DMS 273 treated with DMSO at 0.1 percent for 48 hours (cell line): ENCODE measurements at places on chromosomes 11 and 22.
A peak's percentile ranks its signal among the peaks of the same experiment; 100 is the strongest.

GRCh38 chr11:129435499-129436245, 60.0 kb downstream of the BARX2 start:
- no peak for DNase-seq

DNA sequence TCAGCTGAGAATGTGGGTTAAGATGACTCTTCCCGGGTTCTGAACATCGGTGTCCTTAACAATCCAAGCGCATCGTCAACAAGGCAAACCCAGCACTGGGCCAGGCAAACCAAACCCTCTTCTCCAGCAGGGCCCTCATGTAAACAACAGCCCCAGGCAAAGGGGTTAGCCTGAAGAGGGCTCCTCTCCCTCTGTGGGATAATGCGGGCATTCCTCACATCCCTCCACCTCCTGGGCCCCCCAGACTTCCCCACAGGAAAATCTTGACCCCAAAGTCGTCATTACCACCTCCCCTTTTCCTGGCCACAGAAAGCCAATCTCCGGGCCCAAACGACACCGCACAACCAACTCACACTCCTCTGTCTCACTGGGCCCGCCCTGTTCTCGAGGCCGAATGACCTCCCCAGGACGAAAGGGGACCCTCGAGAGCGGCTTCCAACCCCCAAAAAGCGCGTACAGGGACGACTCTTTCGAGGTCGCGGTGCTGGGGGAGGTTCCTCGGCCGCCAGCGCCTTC, 566 bp downstream of the DDB1 start:
- no peak for DNase-seq

GRCh38 chr11:111408789-111409727, 30.0 kb upstream of the POU2AF1 start:
- no peak for DNase-seq

GRCh38 chr11:8219257-8220021, 44.2 kb downstream of the LMO1 start:
- peak; percentile 15 for DNase-seq

GRCh38 chr11:83401506-83402225, 115.5 kb upstream of the CCDC90B start:
- no peak for DNase-seq

GRCh38 chr11:131823772-131824171, 453.4 kb downstream of the NTM start:
- DNase-seq, result no peak

DNA sequence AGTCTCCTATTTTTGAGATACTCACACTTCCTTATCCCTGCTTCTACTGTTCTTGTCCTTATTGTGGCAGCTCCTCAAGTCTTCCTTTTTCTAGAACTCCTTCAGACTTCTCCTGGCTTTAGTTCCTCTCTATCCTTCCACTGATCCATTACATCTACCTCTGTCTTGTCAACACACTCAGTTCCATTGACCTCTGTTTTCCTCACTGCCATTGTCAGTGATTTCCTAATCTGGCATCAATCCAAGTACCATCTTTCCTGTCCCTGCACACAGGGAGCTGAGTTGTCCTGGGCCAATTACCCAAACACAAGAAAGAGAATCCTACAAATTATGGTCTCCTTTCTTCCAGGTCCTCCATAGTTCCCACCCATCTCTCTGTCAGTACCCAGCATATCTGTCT, 27.9 kb upstream of the RIC3 start:
- no peak for DNase-seq

- no peak for DNase-seq
Measured at GRCh38 chr11:93017821-93018690, 48.6 kb downstream of the MTNR1B start.

DNA sequence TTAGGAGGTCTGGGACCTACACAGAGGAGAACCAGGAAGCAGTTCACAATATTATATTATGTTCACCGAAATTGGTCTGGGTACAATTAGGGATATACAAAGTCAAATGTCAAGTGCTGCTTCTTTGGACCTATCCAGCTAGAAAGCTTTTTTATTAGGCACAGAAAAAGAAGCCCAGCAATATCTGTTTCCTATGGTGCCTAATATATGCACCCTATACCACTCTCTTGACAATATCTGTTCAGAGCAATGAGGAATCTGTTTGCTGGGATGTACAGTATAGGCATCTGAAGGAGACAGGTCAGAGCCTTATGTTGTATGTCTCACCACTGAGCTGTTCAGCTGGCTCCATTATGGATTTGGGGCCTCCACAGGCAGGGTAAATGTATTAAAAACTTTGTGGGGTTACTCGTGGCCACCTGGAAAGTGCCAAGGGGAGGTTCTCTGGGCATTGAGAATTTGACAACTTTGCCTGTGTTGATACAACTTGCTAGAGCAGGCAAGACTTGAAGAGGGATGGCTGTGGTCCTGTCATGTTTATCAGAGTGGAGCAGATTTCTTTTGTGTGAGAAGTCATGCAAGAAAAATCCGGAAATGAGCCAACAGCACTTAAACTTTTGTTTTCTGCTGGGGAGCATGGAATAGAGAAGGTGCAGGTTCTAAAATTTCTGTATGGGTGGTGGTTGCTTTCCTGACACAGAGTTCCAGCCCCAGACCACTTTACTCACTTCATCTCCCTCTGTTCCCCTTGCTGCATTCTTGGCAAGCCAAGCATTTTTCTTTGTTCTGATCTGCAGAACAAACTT, 10.1 kb downstream of the STIM1 start:
- no peak for DNase-seq

DNA sequence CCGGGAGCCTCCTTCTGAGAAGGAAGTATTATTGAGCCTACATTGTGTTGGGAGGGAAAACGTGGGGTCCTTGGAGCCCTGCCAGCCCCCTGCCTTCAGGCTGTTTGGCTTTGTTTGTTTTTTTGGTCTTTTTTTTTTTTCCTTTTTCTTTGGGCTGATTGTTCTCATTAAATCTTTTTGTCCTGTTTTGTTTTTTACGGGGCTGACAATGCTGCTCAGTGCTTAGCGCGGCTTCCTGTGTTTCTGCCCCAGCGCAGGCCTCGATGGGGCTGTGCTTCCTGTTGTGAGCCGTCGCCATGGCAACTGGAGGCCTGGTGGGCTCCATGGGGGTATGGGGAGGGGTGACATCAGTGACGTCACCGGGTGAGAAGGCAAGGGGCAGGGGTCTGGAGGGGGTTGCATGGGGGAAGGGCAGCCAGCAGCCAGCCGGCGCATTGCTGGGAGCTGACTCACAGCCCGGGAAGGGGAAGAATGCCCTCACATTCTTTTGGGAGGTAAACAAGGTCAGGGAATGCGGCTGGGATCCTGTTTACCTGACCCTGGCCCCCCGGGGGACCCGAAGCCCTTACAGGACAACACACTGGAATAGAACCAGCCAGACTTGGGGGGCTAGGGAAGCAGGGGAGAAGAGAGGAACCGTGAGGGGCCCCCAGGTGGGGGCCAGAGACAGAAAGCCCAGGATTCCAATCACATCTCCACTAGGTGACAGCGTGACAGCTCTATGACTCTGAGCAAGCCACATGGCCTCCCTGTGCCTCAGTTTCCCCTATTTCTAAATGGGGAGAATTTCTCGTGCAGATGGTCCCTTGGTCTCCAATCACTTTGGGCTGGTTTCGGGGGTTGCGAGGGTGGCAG, 22.2 kb upstream of the CBX7 start:
- no peak for DNase-seq

- no peak for DNase-seq
Measured at GRCh38 chr22:45318558-45319323, 9.0 kb downstream of the FAM118A start.

- DNase-seq, result no peak
Measured at GRCh38 chr22:39175353-39176142, 23.1 kb upstream of the CBX7 start.

- DNase-seq, result no peak
Measured at GRCh38 chr11:92790366-92790765, 179.1 kb upstream of the MTNR1B start.

DNA sequence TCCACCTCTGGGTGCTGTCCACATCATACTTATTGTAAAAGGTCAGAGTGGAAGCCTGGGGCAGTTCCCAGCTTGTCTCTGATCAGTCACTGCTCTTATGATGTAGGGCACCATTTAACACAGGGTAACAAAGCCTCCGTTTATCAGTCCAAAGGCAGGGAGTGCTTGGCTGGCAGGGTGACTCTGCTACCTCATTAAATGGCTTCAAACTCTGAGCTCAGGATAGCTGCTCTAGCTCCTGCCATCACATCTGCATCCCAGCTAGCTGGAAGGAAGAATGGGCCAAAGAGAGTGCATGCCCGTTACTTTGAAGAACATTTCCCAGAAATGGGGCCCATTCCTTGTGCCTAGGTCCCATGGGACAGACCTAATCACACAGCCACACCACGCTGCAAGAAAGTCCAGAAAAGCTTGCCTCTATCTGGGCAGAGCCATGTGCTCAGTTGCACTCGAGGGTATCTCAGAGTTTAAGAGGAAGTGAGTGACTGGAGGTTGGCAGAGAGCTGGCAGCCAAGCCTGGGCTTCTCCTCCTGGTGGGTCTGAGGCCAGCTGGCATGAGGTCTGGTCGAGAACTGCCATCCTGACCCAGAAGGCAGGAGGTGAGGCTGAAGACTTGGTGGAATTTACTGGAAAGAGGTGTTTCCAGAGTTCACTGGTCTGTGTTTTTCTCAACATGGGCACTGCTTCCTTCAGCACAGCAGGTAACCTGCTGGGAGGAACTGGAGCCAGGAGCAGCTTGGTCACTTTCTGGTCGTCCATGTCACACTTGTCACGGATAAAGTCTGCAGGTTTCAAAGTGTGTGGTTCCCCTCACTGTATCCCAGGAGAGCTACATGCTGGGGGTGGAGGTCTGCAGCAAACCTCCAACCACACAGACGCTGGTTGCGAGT, 935.7 kb downstream of the BRD1 start:
- DNase-seq, result no peak

GRCh38 chr11:112292785-112293407, 32.2 kb upstream of the PLET1 start:
- DNase-seq, result no peak

GRCh38 chr22:21636629-21637218, 4.2 kb downstream of the CCDC116 start:
- DNase-seq, result no peak

DNA sequence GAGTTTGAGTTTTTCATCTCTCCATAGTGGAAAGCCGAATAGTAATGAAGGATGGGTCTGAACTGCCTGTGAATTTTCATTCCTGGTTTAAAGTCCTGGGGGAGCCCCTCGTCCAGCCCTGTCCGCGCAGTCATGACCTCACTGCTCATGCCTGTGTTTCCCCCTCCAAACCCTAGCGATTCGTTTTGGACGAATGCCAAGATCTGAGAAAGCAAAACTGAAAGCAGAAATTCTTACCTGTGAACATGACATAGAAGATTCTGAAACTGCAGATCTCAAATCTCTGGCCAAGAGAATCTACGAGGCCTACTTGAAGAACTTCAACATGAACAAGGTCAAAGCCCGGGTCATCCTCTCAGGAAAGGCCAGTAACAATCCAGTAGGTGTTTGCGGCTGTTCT, 30.5 kb downstream of the CDPF1 start:
- DNase-seq, result no peak

DNA sequence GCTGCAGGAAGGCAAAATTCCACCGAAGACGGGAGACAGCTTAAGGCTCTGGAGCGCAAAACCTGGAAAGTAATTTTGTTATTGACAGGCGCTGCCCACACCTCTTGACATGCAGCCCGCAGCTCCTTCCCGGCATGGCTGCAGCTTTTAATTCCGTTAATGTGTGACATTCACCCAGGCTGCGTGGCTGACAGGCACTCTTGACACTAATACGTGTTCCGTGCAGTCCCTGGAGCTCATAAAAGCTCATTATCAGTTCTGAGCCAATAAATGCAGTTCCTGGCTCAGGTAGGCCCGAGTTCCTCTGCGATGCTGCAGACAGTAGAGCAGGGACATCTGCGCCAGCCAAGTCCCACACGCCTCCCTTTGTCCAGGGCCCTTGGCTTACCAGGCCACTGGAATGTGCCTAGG, 34.8 kb downstream of the TSPAN18 start:
- DNase-seq, result no peak

DNA sequence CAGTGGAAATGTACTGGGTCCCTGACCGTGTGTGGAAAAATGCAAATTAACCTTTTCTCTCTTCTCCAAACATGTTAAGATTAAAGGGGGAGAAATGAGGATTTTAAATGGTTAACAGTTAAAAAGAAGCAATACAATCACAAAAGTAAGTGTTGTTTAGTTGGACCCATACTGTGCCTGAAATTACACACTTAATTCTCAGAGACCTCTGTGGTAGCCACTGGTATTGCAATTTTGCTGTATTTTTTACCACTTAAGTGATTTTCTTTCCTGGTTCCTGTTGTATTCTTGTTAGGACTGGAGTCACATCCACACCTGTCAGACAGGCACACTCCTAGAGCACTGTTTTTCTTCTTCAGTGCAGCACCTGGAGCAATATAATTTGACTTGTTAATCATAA, 179.6 kb upstream of the PDGFD start:
- DNase-seq, result no peak

- DNase-seq, result no peak
Measured at GRCh38 chr22:30882184-30882717, 86.3 kb downstream of the MORC2 start.

DNA sequence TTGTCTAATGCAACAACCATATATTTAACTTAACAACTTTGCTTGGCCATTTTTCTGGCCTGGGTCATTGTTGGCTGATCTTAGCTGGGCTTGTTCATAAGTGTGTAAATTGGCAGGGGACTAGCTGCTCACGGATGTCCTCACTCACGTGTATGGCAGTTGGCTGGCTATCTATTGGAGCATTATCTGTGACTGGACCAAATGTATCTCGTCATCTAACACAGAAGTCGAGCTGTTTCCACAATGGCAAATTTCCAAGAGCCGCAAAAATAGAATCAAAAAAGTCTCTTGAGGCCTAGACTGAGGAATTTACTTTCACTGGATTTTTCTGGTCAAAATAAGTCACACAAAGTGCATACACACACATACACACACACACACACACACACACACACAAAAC, 893.3 kb downstream of the FAM181B start:
- no peak for DNase-seq

- DNase-seq, result no peak
Measured at GRCh38 chr11:9146477-9146876, 55.1 kb upstream of the SCUBE2 start.

GRCh38 chr11:118953265-118953664, 2.8 kb upstream of the UPK2 start:
- DNase-seq, result peak; percentile 11

DNA sequence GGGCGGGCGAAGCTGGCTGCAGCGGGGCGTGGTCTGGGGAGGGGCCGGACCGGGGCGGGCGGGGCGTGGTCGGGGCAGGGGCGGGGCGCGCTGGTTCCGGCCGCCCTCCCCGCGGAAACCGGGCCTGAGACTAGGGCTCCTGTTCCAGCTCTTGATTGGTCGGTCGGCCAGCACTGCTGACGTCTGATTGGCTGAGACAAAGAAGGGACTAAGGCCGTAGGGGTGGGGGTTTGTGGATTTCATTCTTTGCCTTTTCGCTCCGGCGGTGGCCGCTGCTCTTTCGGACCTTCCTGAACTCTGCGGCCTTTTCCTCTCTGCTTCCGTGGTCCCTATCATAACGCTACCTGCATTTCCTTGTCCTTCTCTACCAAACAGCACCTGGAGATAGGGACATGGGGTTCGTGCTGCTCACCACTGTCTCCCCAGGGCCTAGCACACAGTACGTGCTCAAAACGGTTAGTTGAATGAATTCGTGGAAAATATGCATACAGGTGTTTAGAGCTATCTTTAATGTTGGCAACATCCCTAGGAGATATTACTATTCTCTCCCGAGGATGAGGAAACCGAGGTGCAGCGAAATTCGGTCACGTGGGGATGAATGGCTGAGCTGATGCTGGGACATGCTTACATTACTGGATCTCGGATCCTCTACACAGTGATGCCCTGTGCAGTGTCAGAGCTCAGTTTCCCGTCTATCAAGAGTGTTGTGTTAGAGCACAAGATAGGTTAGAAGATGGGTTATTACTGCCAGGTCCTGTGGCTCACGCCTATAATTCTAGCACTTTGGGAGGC, 62.8 kb downstream of the NFAM1 start:
- DNase-seq, result peak; percentile 74

GRCh38 chr11:103656382-103656781, 380.1 kb upstream of the DDI1 start:
- no peak for DNase-seq
